Nucleus accumbens (tissue), 56 donors: ENCODE measurements at places on chromosomes 2 and 18.

DNA sequence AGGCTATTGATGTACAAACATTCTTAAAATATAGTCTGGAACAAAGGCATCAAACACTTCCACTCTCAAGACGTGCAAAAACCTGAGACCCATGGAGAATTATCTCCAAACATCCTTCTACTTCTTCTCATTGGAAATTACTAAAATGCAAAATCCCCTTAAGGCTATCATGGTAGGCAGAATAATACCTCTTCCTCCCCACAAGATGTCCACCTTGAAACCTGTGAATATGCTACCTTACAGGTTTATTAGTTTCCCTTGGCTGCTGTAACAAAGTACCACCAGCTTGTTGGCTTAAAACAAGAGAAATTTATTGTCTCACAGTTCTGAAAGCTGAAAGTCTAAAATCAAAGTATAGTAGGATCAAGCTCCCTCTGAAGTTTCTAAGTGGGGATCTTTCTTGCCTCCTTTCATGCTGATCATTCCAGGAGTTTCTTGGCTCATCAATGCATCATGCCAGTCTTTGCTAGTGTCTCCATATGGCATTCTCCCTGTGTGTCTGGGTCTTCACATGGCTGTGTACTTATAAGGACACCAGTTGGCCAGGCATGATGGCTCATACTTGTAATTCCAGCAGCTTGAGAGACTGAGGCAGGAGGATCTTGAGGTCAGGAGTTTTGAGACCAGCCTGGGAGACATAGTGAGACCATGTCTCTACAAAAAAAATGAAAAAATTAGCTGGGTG lies 163.7 kb upstream of the NCK2 start:
- DNase-seq: no peak

- no peak for DNase-seq
These were observed 13.9 kb downstream of the STON1 start for GRCh38 chr2:48543895-48544294.

DNA sequence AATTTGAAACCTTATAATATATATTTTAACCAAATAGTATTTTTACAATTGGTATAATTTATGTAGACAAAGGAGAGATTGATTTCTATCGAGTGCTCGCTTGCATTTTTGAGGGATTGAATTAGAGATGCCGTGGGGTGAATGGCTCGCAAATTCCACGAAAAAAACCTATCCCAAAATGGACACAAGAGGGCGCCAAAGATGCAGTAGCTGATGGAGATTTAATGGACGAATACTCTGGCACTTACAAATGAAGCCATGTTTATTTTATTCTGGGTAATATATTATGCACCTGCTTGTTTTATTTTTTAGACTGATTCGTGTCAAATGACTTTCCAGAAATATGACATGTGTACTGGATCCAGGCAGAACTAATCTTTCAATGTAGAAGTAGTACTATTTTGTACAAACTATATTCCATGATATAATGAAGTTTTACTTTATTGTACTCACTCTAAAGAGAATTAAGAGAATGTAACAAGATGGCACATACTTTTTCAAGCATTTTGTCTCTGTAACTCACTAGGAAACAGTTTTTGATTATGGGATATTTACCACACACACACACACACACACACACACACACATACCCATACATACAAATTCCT lies 505.4 kb downstream of the PLCL1 start:
- DNase-seq: no peak

GRCh38 chr2:210356944-210357343 lies 42.0 kb upstream of the MYL1 start:
- DNase-seq: no peak

DNA sequence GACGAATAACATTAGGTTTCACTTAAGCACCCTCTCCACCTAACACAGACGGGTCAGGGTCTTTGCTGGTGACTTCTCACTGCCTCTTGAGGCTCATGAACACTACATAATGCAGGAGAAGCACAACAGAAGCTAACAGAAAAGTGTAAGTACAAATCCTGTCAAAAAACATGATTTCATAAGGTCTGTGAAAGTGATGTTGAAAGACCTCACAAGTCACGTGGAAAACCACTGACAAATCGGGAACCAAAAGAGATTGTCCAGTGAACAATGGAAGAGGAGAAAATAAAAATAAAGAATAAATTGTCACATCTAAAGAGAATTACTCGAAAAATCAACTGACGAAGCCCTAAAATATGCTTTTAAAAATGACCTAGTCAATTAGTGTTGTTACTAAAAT lies 14.0 kb downstream of the PSD4 start:
- DNase-seq: no peak

GRCh38 chr2:148981324-148981723 lies 57.2 kb upstream of the LYPD6B start:
- no peak for DNase-seq

DNA sequence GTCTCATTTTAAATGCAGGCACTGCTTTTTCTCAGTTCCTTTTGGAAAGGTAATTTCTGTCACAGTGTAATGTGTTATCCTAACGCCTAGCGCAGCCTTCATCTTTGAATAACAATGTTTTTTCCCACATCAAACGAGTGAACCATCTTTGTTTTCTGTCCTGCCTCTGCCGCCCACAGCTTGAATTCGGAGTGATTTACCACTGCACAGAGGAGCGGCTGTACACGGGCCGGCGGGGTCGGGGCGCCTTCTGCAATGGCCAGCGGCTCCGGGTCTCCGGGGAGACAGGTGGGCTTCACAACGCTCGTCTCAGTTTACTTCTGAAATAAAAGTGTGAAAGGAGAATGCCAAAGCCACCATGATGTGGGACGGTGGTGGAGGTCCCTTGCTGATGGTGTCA lies 32.8 kb downstream of the IMPA2 start:
- no peak for DNase-seq

GRCh38 chr18:42296723-42297122 lies 341.7 kb downstream of the PIK3C3 start:
- DNase-seq: no peak

DNA sequence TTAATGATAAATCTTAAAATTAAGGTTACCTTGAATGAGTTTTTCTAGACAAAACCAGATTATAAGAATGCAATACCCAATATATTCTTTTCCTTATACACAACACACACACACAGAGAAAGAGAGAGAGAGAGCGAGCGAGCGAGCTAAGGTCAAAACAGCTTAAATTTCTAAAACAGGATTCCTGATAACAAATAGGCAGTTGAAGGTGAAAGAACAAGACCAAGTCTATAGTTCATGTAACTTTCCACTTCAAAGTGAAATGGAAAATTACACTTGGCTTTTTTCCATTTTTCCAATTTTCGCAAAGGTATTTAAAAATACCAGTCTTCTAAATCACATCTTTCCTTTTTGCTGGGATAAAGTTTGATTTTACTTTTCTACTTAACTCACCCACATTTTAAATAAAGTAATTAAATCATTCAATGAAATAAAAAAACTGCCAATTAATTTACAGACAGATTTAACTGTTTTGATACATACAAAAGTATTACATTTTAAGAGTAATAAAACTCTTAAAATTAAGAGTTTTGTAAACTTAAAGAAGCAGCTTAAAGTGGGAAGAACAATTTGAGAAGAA lies 98.8 kb downstream of the COBLL1 start:
- no peak for DNase-seq

- no peak for DNase-seq
These were observed 96.6 kb upstream of the ALPP start for GRCh38 chr2:232281858-232282507.

GRCh38 chr2:26846334-26847306 lies 1.3 kb upstream of the DPYSL5 start:
- DNase-seq: peak; percentile 63

- DNase-seq: no peak
These were observed 35.6 kb downstream of the COPS8 start for GRCh38 chr2:237121321-237121720.

GRCh38 chr2:42053791-42054701 lies 6.2 kb downstream of the PKDCC start:
- no peak for DNase-seq

DNA sequence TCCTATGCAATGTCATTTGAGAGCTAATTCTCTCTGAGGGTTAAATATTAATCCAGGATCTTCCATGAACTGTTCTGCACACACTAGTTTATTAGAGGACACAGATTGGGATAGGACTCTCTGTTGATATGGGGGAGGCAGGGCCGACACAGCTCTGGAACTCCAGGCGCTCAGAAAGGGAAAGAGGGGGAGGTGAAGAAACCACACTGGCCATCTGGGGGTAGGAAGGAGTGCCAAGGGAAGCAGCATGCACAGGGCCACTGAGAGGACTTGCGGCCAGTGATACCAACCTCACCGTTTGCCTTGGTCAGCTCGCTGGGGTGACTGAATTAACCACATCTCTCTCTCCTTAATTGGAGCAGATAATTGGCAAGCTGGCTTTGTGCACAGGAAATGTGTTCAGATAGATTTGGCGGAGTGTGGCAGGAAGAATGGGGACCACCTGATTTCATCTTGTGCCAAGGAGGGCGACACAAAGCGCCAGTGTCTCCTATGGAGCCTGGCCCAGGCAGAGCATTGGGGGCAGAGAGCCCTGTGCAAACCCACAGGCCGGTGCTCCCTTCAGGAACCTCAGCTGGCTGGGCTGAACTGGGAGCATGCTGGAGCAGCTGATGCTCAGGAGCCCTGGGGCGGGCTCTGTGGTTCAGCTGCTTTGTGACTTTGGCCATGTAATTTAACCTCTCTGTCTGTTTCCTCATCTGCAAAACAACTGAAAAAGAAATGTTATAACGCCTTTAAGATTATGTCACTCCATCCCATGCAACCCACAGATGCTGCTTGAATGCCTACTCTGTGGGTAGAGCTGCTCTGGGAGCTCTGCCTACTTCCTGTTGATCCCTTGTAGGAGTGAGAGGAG lies 114.7 kb upstream of the STON1 start:
- peak; percentile 60 for DNase-seq

DNA sequence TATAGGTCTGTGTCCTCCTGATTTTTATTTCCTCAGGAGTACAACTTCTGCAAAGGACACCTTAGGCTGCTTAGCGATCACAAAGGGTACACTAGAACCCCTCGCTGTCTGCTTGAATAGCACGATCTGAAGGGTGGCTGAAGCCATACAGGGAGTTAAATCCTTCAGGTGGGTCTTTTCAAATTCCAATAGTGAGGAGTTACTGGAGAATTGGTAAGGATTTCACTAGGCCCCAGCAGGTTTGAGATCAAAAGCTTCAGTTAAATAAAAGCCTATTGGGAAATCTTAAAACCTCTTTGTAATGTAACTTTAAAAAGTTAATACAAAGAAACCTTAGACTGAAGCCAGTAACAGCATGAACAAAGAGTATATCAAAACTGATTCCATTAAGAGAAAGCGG lies 613.1 kb downstream of the ZEB2 start:
- DNase-seq: no peak

GRCh38 chr2:88181511-88181910 lies 11.4 kb downstream of the THNSL2 start:
- DNase-seq: no peak

GRCh38 chr2:222174450-222174849 lies 124.3 kb downstream of the PAX3 start:
- DNase-seq: no peak

DNA sequence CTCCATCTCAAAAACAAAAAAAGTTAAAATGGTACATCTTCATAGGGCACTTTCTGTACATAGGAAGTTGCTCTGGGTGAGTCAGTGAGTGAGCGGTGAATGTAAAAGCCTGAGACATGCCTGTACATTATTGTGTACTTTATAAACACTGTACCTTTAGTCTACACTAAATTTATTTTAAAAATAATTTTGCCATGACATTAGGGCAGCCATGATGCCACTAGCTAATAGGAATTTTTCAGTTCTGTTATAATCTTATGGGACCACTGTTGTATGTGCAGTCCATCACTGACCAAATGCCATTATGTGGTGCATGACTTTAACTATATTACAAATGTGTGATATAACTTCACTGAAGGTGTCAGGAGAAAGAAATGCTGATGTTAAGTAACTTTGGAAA lies 11.0 kb upstream of the TXNDC2 start:
- no peak for DNase-seq

- DNase-seq: no peak
These were observed 339.9 kb upstream of the SOX11 start for GRCh38 chr2:5352286-5352685.

DNA sequence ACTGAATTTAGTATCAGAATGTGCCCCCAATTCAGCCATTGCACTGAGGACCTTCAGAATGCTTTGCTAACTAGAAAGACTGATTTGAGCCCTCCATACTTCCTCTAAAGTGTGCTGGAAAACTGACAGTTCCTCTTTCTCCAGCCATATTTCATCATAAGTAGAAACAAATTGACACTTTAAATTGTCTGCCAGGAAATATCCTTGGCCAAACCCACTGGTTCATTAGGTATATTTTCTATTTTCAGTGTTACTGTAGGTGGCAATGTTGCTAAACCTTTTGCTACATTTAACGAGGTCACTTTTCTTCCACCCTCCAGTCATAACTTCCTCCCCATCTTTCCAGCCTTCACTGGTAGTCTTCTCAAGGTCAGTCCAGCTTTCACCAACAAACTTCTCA lies 21.5 kb downstream of the SP5 start:
- DNase-seq: no peak

GRCh38 chr2:201220102-201220570 lies 37.2 kb downstream of the CASP10 start:
- no peak for DNase-seq

DNA sequence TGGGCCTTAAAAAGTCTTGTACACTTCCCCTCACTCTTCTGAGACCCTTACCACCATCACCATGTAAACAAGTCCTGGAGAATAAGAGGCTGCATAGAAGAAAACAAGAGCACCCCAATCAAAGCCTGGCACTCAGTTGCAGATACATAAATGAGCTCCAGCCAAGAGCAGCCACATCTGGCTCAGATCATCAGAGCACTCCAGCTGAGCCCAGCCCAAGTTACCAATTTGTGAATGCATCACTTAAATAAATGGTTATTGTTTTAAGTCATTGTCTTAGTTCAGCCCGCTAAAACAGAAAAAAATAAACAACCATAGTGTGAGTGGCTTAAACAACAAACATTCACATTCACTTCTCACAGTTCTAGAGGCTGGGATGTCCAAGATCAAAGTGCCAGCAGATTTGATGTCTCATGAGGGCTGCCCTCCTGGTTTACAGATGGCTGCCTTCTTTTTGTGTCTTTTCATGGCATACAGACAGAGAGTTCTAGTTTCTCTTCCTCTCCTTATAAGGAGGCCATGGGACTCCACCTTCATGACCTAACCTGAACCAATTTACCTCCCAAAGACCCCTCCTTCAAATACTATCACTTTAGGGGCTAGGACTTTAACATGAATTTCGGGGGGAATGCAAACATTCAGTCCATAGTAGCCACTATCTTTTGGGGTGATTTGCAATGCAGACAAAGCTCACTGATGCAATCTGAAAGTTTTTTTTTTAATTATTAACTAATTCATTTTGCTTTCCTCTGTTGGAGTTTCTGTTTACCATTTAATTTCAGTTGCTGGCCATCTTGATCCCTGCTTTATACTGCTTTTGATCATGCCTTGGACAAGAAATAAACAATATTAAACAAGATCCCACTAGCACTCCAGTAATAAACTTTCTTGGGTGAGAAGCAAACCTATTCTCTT lies 187.5 kb upstream of the ACVR2A start:
- DNase-seq: no peak

- DNase-seq: no peak
These were observed 88.9 kb downstream of the GAREM1 start for GRCh38 chr18:32381761-32382160.
